Forelimb muscle (tissue), 1 donor: ENCODE measurements at places on chromosomes 12 and 14. TPM values are rescaled to one million over a fixed set of nuclear protein-coding genes. Genes with fewer than 3 reads are reported as not detected.

BRMS1L gene
- polyA plus RNA-seq, result 21.5 TPM

GRCh38 chr12:120832737-120833136 lies 71.4 kb downstream of the SPPL3 start:
- DNase-seq, result no peak

OLR1 gene
- polyA plus RNA-seq, result 0.76 TPM

- DNase-seq, result no peak
Measured at GRCh38 chr14:67650694-67651093, 23.7 kb downstream of the VTI1B start.

DNA sequence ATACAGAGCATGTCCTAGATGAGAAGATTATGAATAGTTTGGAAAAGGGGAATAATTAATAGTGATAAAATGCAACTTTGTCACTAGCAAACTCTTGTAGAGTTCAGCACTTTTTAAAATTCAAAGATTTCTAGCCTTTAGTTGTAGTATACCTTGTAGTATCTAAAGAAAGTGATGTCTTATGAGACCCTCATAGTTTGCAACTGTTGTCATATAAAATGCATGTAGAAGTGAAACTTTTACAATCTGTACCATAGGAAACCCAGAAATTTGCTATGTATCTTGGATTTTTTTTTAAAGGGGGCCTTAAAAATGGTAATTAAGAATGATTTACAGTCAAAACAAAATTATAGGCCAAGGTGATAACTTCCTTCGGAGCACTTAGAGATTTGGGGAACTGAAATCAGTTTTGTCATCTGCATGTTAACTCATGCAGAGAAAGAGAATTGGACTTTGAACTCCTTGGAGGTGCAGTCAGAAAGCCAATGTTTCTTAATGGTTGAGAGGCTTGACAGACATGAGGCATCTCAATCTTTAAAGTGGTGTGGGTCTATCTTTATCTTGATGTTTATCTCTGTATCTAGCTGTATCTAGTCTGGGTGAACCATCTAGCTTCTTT lies 1.3 kb downstream of the LRRK2 start:
- DNase-seq, result no peak

GRCh38 chr12:34342048-34342447 lies 319.8 kb downstream of the ALG10 start:
- DNase-seq, result no peak

- DNase-seq, result no peak
Measured at GRCh38 chr12:95646781-95647190, 95.5 kb upstream of the USP44 start.

GRCh38 chr14:105137481-105138020 lies 31.0 kb downstream of the JAG2 start:
- DNase-seq, result no peak

GRCh38 chr14:55097881-55098560 lies 31.0 kb upstream of the LGALS3 start:
- DNase-seq, result no peak

ACTR10 gene
- 66.4 TPM for polyA plus RNA-seq

NRIP2 gene
- polyA plus RNA-seq, result 6.2 TPM

ASIC1 gene
- polyA plus RNA-seq, result 9.1 TPM

- no peak for DNase-seq
Measured at GRCh38 chr14:63726499-63726898, 1.4 kb downstream of the SGPP1 start.

DNA sequence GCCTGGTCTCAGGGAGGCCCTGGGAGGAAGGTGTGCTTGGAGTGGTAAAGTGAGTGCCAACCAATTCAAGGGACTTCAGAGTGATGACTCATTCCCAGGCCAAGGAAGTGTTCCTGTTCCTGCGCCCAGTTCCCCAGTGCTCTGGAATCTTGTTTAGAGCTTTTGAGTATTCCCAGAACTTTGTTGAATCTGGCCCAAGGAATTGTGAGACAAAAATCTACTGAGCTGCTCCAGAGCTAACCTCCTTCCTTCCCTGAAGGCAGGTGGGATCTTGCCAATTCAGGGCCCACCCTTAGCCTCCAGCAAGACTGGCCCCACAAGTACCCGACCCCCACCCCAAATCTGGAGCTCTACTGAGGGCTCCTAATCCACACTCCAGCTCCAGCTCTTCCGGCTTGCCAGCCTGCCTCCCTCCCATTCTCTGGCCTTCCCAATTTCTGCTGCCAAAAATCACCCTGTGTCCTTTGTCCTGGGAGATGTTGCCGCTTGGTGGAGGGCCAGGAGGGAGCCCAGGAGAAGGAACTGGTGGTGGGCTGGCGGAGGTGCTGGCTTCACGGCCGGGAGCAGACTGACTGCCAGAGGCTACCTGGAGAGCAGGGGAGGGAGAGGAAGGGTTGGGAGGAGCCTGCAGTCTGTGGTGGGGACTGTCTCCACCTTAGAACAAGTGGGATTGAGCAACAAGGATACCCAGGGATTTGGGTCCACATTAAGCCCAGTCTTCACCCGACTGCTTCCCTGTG lies 2.0 kb upstream of the ATN1 start:
- DNase-seq, result no peak

DNA sequence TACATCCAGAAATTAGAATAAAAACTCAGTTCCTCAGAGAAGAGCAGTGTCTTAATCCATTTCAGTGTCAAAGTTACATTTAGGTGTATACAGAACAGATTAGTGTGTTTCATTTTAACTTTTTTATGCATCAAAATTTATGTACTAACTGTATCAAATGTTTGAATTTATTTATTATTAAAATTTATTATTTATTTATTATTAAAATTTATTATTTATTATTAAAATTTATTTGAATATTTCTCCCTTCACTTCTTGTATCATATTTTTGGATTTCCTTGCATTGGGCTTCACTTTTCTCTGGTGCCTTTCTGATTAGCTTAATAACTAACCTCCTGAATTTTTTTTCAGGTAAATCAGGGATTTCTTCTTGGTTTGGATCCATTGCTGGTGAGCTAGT lies 2.3 kb upstream of the TAS2R14 start:
- DNase-seq, result no peak

DIABLO gene
- 38.4 TPM for polyA plus RNA-seq

DNA sequence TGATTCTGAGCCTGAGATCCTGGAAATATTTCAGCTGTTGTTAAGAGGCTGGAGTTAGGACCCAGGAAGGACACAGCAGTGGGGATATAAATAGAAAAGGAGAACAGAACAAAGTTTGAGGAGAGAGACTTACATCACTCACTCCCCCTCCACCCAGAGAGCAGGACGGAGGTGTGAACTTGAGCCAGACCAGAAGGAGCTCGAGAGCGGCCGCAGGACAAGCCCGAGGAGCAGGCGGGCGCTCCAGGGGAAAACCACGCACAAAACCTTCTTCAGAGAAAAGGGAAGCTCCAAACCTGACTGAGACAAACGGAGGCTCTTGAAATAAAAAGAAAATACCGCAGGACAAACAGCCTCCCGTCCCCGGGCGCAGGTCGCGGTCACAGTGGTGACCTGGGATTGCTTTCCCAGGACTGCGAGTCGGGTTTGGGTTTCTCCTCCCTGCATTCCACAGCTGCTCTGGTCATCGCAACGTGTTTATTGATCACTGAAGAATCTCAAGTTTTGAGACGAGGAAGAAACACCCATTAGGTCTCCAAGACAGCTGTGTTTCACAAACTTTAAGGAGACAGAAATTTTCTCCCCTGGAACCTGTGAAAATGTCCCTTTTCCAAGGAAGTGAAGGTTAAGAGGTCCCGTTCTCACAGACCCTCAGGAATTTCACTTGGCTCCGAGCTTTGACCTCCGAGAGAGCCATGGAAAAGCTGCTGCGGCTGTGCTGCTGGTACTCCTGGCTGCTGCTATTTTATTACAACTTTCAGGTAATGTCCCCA lies at the start of gene ADGRD1:
TSS of gene ADGRD1 (plus strand) at position 137 of the 773 bp plus-strand sequence. CDS start at position 696, 559 bp downstream.
- peak; percentile 61 for DNase-seq

DNA sequence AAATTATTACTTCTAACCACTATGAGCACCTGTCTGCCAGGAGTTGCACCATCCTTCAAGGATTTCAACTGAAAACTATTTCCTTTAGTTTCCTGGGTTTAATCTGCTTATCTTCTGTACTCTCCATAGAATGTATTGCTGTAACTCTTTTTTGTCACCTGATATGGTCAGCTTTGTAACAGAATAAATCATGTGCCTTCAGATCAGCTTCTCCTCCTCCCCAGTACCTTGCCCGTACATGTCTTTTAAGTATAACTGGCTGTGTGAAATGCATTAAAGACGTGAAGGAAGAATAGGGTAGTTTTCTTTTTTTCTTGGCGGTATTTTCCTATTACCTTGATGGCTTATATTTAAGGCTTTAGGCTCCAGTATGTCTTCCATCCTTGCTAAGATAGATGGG lies 200.3 kb upstream of the NAV3 start:
- DNase-seq, result no peak

GRCh38 chr12:32692358-32692757 lies 13.3 kb downstream of the DNM1L start:
- DNase-seq, result no peak

TM9SF1 gene
- 18.8 TPM for polyA plus RNA-seq

GPD1 gene
- polyA plus RNA-seq, result 68.2 TPM

GPR132 gene
- polyA plus RNA-seq, result 1.1 TPM

CD27 gene
- polyA plus RNA-seq, result 1.5 TPM

KRT8 gene
- 3.2 TPM for polyA plus RNA-seq

MAP1LC3B2 gene
- 4.9 TPM for polyA plus RNA-seq

DNA sequence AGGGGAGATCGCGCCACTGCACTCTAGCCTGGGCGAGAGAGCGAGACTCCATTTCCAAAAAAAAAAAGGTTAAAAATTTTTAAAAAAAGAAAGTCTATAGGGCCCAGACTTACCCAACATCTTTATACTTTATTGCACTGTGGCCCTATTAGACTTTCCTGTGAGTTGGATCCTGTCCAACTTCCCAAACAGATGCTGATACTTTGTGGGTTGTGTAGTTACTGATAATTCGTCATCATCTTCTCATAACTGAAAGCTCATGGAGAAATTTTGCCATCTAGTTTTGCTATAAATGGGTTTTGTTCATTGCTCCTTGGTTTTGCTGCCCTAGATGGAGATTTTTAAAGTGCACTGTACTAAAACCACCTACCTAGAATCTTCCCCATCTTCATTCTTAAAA lies 31.1 kb downstream of the APOBEC1 start:
- DNase-seq, result no peak

- DNase-seq, result no peak
Measured at GRCh38 chr12:30213166-30213565, 429.4 kb upstream of the TMTC1 start.

GRCh38 chr12:120651821-120652220 lies 11.4 kb downstream of the CABP1 start:
- DNase-seq, result no peak

DNA sequence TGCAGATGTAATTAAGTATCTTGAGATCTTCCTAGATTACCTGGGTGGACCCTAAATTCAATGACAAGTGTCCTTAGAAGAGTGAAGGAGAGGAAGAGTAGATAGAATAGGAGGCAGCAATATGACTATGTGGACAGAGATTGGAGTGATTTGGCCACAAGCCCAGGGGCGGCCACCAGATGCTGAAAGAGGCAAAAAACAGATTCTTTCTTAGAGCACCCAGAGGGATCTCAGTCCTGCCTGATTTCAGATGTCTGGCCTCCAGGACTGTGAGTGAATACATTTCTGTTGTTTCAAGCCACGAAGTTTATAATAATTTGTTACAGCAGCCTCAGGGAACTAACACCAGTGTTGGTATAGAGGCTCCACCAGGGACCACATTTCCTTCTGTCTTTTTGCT lies 67.3 kb downstream of the DACT1 start:
- no peak for DNase-seq

GRCh38 chr12:23699031-23699430 lies 250.4 kb downstream of the SOX5 start:
- DNase-seq, result no peak

DPY19L2 gene
- 10.4 TPM for polyA plus RNA-seq

- DNase-seq, result no peak
Measured at GRCh38 chr12:107511292-107511691, 174.3 kb upstream of the PWP1 start.

NDUFA9 gene
- polyA plus RNA-seq, result 92.2 TPM

DNA sequence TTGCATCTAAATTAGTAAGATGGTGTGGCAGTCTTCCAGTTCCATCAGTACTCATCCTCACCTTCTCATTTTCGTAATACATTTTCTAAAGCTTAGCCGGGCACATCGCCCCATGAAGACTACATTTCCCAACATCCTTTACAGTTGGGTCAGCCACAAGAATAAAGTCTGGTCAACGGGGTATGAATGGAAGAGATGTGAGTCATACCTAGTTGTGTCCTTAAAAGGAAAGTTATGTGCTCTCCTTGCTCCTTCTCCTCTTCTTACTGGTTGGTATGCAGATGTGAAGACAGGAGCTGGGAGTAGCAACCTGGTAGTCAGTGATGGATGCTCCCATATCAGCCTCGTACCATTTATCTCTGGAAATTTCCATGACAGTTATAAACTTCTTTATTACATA lies 35.9 kb upstream of the EGLN3 start:
- DNase-seq, result no peak

MANSC4 gene
- polyA plus RNA-seq, result 0.32 TPM

CISTR gene
- not detected for polyA plus RNA-seq

IPO8 gene
- 32.0 TPM for polyA plus RNA-seq

DNA sequence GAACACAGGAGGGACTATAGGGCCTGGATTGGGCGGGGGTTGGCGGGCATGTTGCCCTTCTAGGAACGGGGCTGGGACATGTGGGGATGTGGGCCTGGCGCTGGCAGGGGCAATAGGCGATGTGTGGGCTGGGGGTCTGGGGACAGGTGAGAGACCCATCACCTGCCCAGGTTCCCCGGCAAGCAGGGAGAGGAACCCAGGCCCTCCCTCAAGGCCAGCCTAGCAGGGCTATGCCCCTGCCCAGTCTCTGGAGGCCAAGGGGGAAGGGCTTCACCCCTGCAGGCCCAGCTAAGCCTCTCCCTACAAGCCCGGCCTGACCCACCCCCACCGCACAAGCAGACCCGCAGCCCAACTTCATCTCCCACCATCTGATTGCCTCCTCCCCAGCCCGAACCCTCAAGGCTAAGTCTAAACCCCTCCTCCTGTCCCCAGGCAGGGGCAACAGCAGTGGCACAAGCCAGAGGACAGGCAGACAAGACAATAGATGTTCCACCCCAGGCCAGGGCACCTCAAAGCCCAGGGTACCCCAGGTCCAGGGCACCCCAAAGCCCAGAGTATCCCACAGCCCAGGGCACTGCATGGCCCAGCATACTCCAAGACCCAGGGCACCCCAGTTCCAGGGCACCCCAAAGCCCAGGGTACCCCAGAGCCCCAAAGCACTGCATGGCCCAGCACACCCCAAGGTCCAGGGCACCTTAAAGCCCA lies 6.5 kb downstream of the JAG2 start:
- no peak for DNase-seq

RAB3IP gene
- 9.2 TPM for polyA plus RNA-seq

DNA sequence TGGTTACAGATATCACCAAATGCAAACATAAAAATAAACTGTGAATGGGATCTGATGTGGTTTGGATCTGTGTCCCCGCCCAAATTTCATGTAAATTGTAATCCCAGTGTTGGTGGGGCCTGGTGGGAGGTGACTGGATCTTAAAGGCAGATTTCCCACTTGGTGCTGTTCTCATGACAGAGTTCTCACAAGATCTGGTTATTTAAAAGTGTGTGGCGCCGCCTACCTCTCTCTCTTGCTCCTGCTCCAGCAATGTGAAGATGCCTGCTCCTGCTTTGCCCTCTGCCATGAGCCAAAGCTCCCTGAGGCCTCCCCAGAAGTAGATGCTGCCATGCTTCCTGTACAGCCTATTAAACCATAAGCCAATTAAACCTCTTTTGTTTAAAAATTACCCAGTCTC lies 47.8 kb downstream of the SLC25A21 start:
- DNase-seq, result no peak
